ENCODE measurements at places on chromosomes 12 and 14.
A peak's percentile ranks its signal among the peaks of the same experiment; 100 is the strongest.

DNA sequence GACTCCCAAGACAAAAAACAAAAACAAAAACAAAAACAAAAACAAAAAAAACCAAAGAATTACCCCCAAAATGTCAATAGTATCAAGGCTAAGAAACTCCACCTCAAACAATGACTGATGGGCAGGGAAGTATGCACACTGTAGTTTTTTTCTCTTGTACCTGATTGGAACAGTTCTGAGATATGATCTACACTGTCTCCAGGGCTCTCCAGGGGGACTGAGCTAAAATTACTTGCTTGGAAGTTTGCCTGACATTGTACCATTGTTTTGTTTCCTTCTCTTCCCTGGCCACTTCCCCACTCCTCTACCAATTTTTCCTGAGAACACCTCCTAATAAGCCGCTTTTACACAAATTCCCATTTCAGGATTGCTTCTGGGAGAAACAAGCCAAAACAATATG lies 22.3 kb upstream of the CATSPERB start:
- no peak for DNase-seq

DNA sequence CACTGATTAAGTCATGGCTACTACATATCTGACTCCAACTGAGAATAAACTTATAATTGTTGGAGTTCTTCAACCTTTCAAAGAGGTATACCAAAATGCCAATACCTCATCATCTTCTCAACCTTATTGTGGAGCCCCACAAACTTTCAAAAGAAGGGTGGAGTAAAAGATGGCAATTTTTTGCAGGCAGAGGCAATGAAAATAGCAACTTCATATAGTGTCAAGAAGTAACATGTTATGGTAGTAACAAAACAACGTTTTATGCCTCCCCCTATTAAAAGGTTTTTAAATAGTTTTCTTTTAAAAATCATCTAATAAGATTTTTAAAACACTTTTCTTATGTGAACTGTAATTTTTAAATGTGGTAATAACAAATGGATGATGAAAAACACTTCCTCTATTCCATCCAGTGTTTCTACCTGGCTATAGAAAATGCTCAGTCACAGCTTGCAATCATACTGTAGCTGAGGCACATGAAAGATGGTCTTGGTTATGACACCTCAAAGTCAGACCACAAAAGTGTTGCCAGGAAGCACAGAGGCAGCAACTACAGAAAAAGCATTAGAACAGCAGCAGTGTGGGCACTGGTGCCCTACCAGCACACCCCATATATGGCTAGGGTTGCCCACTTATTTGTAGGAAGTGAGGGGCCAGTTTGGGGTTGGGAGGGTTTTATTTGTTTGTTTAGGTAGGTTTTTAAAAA lies 7.0 kb downstream of the PPP1R12A start:
- no peak for DNase-seq

DNA sequence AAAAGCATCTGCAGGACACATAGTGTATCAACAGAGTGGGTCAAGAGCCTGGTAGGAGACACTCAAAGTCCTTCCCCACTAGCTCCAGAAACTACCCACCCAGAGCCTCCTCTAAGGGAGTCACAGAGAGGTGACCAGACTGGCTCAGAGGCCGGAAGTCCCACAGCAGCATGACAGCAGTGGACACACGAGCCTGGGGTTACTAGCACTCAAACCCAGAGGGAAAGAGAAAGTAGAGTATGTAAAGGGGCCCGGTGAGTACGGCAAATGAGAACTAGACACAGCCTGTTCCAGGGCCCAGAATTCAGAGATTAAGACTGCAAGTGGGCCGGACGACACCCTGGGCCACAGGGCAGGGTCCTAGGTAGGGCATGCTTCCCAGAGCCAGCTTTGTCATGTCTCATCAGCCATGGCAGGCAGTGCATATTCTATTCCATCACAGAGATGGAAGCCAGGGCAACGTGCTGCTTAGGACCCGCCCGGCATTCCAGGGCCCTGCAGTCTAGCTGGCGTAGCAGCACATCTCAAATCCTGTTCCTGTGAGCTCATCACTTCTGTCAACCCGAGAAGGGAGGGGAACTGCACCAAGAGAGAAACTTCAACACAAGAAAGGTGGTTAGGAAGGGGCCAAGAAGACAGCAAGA lies 4.2 kb downstream of the IFFO1 start:
- DNase-seq, result peak; percentile 62

DNA sequence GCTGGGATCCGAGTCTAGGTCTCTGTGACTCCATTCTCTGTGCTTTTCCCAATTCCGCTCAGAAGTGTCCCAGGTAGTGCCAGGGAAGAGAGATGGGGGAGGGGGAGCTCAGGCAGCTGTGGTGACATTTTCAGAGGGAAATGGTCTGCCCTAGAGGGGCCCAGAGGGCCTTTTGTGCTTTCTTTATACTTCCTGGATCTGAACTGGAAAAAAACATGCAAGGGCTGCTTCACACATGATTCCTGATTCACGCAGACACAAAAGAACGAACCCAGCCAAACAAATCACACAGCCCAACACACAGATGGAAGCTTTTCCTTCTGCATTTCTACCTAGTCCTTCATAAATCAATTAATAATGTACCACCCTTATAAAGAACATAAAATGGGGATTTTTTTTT lies 26.5 kb downstream of the GPR68 start:
- DNase-seq, result no peak

DNA sequence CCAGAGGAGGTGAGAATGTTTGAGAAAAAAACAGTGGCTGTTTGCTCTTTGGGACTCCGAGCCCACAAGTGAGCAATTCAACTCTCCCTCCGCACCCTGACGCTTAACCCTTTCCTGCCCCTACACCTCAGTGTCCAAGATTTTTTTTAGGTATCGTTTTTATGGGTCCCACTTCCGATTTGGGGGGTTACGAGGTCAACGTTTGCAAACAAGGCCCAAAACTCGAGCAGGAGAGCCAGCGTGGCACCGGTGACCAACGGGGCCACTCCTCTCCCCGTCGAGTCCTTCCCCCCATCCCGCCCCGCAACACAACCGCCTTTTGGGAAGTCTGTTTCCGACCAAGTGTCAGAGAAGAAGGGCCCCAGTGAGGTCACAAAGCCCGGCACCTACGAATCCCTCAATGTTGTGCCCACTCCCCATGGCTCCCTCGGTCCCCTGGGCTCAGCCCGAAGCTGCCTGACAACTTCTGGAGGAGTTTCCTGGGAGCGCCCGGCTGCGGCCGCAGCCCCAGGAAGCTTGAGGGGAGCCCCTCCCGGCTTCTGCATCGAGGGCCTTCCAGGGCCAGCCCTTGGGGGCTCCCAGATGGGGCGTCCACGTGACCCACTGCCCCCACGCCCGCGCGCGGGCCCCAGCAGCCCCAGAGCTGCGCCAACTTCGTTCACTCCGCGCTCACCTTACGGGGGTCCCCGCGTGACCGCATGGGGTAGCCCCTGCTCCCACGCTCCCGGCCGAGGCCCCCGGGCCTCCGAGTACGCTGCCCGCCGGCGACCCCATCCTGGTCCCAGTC lies 1.2 kb downstream of the CDK2AP1 start:
- peak; percentile 59 for DNase-seq

- no peak for DNase-seq
These were observed 30.4 kb downstream of the MMAB start for GRCh38 chr12:109542876-109543275.

- DNase-seq, result no peak
These were observed 166.1 kb upstream of the SYT10 start for GRCh38 chr12:33605757-33606156.

- DNase-seq, result no peak
These were observed 381.9 kb upstream of the RGS6 start for GRCh38 chr14:71550367-71550766.

DNA sequence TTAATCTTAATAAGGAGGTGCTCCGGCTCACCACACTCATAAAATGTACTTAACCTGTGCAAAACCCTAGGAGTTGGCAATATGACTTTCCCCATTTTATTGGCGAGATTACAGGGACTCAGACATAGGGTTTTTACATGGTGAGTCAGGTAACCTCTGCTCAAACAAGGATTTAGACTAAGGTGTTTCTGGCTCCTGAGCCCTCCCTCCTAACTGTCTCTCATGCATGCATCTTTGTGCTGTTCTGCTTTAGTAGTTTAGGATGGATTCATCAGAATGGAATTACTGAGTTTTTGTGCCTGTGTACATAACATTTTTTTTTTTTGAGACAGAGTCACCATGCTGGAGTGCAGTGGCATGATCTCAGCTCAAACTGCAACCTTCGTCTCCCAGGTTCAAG lies 993.3 kb upstream of the TMEM132C start:
- DNase-seq, result no peak

Data from psoas muscle (tissue), 8 donors.